Mesothelial cell of epicardium (in vitro differentiated cells): ENCODE measurements at places on chromosomes 3 and 15. TPM values are rescaled to one million over a fixed set of nuclear protein-coding genes. Genes with fewer than 3 reads are reported as not detected.

The GOLIM4 gene
- 88.0 to 93.7 TPM (median 90.7 TPM) in 3 replicates for total RNA-seq

The GPR160 gene
- total RNA-seq = 0.44 to 1.0 TPM (median 0.45 TPM) in 3 replicates

The SPPL2A gene
- 53.7 to 58.9 TPM (median 56.4 TPM) in 3 replicates for total RNA-seq

- peak; percentile 36 for DNase-seq
Measured at GRCh38 chr15:84654689-84655453, 788 bp upstream of the WDR73 start.

DNA sequence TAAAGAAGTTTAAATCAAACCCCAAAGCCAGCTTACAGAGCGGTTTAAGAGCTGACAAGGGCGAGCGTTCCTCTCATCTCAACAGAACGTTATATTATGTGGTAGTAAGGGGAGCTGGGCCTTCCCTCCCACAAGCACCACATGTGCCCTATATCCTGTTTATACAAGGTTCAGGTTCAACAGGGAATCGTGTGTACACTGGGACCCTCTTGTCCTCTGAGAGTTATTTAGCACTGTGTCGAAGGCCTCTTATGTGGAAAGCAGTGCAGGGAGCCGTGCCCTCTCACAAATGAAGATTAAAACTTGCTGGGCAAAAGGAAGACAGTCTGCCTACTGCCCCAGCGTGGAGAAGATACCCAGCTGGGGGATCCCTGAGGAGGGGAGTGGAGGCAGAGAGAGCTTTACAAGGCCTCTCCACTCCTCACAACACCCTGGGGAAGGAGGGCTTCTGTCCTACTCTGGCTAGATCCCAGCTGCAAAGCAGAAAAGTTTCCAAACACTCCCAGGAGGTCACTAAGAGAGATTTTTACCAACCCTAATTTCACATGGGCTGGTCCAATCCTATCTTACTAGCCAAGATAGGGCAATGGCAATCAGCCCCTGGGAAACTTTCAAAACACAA is 2.9 kb downstream of the TLE3 start:
- DNase-seq = no peak

DNA sequence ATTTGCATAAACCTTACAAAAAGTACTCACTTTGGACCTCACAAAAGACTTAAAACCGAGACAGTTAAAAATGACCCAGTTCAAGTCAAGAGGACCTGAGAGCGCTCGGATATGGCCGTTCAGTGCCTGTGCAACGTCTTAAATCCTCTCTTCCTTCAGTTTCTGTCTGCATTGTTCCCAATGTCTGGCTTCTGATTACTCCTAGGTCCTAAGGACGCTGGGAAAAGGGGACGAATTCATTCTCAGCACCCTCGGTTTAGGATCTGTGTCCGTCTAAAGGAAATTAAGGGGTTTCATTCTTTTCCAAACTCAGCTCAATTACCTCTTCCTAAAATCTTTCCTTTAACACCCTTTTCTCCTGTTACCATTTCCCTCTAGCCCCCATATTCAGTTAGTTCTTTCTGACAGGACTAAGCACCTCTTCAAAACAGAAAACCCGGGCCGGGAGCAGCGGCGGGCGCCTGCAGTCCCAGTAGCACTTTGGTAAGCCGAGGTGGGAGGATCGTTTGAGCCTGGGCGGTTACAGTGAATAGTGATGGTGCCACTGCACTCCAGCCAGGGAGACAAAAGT is 970 bp downstream of the DPPA4 start:
- DNase-seq = peak; percentile 51

DNA sequence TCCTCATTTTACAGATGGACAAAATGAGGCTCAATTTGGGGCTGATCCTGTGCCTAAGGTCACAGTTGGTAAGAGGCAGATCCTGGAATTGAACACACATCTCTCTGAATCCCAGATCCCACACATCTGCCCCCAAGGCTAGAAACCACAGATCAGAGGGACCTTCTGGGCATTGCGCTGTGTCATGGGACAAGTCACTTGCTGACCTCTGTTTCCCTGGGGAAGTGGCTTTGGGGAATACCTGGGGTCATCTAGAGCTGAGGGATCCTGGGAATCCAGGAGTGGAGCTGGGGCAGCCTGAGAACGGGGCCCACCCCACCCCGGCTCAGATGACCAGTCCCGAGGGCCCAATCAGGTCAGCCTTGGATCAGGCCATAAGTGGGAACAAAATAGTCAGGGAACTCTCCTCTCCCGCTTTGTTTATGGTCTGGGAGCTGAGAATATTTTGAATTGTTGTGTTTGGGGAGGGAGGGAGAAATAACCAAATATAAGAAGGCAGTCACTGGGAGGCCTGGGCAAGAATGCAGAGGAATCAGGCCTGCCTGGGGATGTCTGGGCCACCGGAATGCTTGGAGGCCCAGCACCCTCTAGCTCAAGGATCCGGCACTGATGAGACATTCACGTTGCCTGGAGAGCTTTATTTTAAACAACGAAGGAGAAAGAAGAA is 8.8 kb upstream of the SLC6A6 start:
- DNase-seq = no peak

DNA sequence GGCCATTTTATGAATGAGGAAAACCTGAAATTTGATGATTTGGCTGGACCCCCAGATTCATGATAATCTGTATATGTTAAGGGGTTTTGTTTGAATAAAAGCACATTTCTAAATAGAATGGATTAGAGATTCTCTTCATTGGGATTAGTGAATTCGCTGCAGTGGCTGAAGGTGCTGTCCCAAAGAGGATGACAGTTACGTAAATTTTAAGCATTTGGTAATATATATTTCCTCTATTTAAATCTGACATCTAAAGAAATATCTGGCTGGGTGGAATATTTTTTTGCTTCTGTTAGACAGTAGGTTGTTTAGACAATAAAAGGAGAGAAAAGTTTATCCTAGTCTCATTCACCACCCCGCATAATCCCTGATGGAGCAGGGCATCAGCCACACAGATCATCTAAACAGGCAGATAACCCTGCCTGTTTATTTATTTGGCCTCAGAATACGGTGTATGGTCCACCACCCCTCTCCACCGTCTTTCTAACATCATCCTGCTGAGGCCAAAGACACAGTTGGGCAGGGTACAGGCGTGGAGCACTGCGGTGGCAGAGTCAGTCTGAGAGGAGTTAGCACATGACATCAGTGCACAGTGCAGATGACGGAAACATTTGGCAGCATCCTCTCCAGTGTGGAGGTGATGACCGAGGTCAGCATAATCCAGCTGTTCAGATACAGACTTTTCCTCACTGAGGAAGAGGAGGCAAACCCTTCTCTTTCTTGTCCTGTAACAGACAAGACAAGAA is 20.4 kb upstream of the NFKBIZ start:
- no peak for DNase-seq

DNA sequence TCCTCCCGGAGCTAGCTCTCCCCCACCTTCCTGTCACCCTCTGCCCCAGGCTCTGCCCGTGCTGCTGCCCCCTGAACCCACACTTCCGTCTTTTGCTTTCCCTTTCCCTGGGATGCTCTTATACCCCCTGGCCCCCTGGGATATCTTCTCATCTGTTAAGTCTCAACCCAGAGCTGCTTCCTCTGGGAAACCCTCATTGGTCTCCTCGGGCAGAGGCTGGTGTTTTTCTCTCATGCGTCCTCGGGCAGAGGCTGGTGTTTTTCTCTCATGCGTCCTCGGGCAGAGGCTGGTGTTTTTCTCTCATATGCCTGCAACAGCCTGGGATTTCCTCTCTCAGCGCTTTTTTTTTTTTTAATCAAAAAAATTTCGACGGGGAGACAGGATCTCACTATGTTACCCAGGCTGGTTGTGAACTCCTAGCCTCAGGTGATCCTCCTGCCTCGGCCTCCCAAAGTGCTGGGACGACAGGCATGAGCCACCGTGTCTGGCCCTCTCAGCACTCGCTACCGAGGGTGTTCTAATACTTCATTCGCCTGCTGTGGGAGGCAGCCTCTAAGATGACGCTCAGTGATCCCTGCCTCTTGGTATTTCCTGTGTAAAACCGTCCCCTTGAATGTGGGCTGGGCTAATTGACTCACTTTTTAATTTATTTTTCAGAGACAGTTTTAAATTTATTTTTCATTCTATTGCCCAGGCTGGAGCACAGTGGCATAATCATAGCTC is 62.7 kb upstream of the TFRC start:
- DNase-seq = no peak

GRCh38 chr3:171088964-171089754 is 62.6 kb upstream of the SLC2A2 start:
- no peak for DNase-seq
